ENCODE measurements at places on chromosomes 12 and 14.

GRCh38 chr12:59911516-59911915, 315.7 kb downstream of the SLC16A7 start:
- no peak for DNase-seq

GRCh38 chr12:14403711-14404196, 38.3 kb downstream of the ATF7IP start:
- no peak for DNase-seq

DNA sequence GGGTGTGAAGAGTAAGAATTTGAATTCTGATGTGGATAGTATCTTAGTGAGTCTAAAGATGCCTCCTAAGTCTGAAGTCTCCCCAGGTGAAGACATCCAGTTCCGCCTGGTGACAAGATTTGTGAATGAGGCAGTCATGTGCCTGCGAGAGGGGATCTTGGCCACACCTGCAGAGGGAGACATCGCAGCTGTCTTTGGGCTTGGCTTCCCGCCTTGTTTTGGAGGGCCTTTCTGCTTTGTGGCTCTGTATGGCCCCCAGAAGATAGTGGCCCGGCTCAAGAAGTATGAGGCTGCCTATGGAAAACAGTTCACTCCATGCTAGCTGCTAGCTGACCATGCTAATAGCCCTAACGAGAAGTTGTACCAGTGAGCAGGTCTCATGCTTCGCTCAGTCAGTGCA, 24.6 kb upstream of the AICDA start:
- DNase-seq = no peak

DNA sequence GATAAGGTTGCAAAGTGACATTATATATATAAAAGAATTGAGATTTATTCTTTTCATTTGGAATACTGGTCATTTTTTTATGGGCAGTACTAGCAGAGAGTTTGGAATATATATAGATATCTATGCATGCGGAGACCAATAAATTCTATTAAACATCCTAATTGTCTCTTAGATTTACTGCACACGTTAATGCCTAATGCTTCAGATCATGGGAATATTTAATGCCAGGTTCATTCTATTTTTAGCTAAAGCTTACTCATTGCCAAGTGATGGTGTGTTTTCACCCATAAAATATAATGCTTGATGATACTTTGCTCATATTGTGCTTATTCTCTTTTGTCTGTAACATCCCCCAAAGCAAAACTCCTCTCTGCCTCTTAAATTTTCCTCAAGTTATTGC, 264.4 kb downstream of the TMEM117 start:
- DNase-seq = no peak

GRCh38 chr12:70319605-70320004, 46.5 kb upstream of the KCNMB4 start:
- no peak for DNase-seq

- DNase-seq = no peak
Measured at GRCh38 chr12:108033090-108033489, 96.0 kb upstream of the WSCD2 start.

DNA sequence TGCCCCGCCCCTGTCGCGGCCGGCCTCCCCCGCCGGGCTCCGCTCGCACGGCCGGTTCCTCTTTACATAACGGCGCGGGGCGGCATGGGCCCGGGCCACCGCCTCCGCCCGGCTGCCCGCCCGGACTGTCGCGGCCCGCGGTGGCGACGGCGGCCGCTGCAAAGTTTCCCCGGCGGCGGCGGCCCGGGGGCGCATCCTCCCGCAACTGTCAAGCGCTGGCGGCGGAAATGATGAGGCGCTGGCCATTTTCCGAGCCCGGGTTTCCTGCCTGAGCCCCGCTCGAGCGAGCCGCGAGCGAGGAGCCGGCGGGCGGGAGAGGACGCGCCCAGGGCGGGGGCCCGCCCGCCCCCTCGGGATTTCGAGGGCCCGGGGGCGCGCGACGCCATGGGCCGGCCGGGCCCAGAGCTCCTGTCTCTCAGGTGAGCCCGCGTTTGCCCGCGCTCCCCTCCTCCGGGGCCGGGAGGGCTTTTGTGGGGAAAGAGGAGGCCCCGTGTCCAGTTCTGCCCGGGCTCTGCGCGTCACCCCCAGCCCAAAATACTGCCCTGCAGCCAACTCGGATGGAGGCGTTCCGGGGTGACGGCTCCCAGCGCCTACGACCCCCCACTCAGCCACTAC, at the start of gene SH2B3:
SH2B3 (plus strand) TSS at position 65 of the 615 bp plus-strand sequence. CDS start 12,223 bp downstream, outside the sequence.
- peak; percentile 64 for DNase-seq

DNA sequence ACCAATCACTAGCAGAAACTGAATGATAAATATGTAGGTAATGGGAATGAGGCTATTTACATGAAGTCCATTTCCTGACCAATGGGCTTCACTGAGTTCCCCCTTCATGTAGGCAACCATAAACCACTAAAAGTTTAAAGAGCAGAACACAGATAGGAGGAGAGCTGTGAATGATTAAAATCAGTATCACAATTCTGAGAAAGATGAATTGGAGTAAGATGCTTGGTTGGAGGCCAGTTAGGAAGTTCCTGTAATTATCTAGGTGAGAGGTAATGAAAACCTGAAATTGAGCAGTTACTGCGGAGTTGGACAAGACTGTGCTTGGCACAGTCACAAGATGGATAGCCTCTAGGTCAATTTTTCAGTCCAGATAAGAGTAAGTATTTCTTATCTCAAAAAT, 56.6 kb downstream of the GALNT4 start:
- DNase-seq = no peak

- no peak for DNase-seq
Measured at GRCh38 chr14:60968671-60969070, 12.2 kb downstream of the TRMT5 start.

DNA sequence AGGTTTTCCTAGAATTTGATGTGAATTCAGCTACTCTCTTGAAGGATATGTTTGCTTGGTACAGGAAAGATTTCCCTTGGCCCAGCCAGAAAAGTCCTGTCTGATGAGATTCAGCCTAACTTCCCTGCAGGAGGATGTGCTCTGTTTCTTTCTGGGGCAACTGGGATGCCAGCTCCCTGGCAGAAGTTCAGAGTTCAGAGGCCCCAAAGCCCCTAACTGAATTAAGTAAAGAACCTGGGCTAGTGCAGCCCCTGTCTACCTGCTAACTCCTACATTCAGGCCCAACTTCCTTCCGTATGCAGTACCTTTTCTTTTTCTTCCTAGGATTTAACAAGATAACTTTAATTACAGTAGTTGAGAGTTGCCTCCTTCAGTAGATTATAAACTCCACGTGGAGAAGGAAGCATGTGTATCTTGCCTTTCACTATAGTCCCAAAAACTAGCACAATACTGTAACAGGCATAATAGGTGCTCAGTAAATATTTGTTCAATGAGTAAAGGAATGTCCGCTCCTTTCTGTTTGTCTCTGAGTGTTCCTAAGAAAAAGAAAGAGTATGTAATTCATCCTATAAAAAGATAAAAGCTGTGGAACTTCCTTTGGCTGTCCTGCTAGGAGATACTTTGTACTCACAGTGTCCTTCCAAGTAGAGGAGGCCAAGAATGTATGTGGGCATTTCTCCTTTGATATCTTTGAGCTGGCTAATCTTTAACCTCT, 141.0 kb downstream of the SLC8A3 start:
- DNase-seq = no peak

DNA sequence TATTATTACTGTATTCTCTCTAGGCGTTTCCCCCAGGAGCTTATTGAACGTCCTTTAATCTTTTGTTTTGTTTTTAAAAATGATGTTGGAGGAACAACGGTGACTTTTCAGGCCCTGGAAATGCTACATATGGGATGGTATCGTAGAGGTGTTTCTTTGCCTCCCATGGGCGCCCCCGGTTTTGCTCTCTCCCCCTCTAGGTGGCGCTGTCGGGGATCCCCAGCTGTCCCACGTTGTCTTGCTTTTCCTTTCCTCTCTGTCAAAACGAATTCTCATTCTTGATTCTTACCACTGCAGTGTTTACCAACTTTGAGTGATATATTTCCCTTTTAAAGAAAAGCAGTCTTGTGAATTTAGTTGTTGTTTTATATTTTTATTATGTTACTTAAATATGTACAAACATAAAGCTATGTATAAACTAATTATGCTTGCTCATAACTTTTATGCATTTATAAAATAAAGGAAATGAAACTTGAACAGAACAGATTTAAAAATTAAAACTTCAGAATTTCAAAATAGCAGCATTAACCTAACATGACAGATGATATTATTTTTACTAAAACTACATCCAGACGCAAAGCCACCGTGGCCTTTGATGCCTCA, 171.9 kb downstream of the RGS6 start:
- no peak for DNase-seq

DNA sequence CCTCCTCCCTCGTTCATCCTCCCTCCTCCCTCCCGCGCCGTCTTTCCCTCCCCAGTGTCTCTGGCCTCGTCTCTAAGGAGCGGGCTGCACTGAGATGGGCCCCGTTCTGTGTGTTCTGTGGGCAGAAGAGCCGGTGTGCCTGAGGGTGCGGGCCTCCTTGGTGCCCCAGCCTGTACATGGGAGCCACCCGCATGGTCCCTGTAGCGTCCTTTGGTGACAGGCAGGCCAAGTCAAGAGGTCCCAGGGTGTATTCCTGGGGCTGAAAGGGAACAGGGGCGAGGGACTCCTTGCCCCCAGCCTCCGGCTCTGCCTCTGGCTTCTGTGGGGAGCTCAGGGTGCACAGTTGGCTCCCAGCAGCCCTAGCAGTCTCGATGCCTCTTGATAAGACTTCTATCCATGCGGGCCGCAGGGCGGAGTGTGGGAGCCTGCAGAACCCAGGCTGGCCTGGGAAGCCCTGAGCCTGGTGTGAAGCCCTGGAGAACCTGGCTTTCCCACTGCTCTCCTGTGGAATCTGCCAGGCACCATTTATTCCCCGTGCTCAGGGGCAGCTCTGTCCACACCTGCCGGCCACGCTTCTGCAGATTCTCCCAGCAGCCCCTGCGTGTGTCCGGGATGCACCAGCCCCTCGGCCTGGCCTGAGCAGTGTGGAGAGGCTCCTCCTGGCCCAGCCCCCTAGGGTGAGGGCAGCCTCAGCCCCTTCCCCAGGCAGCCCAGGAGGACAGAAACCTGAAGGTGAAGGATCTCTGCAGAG, 181.3 kb downstream of the KIF26A start:
- DNase-seq = no peak

DNA sequence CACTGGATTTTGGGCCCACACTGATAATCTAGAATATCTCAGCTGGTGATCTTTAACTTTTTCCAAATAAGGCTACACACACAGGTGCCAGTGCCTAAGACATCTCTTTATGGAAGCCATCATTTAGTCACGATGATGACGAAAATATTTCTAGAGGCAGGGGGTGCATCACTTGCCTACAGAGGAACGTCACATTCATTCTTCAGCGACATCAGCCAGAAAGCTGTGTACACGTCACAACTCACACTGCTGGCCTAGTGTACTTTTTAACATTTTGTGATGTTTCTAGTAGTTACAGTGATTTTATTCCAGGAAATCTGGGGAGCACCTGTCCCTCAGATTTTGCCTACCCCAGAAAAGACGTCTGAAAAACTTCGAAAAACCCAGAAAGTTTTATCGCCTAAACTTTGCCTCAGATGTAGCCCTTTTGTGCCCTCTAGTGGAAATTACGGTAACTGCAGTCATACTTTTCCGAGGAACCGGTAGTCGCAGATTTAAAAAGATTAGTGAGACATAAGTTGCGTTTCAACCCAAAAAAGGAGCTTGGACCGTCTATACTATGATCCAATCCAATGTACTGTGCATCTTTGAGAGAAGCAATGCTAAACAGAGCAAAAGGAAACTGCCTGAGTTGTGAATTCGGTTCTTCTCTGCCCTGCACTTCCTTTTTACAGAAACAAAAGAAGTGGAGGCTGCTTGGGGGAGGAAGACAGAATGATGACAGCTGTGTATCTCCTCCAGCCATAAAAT, 64.3 kb upstream of the STON2 start:
- peak; percentile 30 for DNase-seq

- no peak for DNase-seq
Measured at GRCh38 chr14:72518809-72519377, 375.0 kb downstream of the DPF3 start.

DNA sequence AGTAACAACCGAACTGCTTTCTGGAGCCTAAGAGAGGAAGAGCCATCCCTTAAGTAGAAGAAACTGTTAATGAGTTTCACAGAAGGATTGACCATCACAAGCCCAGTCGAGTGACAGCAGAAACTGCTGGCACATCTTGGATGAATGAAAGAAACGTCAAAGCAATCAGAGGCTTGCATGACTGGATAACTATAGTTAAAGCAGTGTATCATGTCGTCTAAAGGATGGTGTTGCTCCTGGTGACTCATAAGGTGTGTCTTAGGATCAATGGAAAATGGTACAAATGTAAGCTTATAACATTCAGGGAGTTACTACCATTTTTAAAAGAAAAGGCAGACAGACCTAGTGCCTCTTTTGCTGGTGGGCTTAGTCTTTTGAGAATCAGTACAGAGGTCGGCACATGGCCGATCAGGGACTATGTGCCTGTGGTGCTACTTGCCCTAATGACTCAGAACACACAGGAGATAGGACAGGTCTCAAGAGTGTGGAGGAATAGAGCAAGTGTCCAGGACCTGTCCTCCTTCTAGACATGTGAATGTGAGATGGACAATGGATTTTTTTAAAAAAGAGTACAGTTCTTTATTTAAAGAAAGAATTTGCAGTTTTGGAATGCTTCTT, 55.7 kb downstream of the TMX1 start:
- no peak for DNase-seq

- DNase-seq = no peak
Measured at GRCh38 chr12:57983858-57984505, 42.6 kb downstream of the ATP23 start.

- no peak for DNase-seq
Measured at GRCh38 chr12:27515671-27516070, 8.3 kb upstream of the PPFIBP1 start.

- no peak for DNase-seq
Measured at GRCh38 chr14:96888158-96888557, 91.0 kb downstream of the VRK1 start.

DNA sequence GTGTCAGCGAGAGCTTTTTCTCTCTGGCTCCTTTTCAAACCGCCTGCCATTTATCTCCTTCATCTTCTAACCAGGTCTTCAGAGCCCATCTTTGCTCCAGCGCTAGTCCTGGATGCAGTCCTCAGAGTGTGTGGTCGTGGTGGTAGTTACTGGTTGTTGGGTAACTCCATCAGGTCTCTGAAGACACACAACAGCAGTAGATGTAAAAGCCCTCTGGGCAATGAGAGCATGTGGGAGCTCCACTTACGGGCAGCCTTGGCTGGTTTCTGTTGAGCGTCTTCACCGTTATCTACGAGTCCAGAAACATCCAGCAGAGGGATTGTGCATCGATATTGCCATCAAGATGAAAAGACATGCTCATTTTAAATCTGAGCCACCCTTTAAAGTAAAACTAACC, 61.2 kb downstream of the FBXL14 start:
- no peak for DNase-seq

- no peak for DNase-seq
Measured at GRCh38 chr12:21775133-21775820, 771 bp upstream of the KCNJ8 start.

GRCh38 chr14:59438195-59438647, 27.0 kb downstream of the GPR135 start:
- no peak for DNase-seq

All from activated T-cell treated with anti-CD3 and anti-CD28 coated beads for 1 hour (primary cell).